Kidney (tissue), 22 donors: ENCODE measurements at places on chromosomes 5 and 9. TPM values are rescaled to one million over a fixed set of nuclear protein-coding genes. Genes with fewer than 3 reads are reported as not detected.

The SLC34A3 gene
- total RNA-seq, result 0.13 TPM

The CCL19 gene
- 60.8 TPM for total RNA-seq

DNA sequence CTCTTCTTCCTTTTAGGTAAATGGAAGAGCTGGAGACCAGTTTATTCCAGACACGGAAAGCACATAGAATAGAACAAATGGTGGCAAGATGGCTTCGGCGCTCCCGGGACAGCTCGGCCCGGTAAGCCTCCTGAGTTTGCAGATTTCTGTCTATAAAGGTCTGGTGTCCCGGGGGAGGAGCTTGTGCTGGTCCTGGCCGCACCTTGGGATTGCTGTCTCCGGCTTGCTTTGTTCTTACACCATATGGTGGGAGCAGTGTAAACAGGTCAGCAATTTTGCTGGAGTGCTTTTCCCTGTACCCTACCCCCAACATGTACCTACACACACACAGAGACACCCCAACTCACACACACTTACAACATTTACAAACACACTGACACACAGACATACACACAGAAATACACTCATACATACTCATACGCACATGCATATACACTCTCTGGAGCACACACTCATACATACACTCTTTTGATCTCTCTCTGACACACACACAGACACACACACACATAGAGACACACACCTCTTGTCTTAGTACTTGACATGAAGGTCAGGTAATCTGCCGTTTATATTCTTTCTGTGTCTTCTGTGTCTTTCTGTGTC is 42.0 kb downstream of the FRMPD1 start:
- no peaks in the 10 kb centered on the region for H3K36me3 ChIP-seq
- no peaks in the 10 kb centered on the region for H3K4me1 ChIP-seq
- no peaks in the 10 kb centered on the region for H3K27me3 ChIP-seq
- peak overlapping the region; percentile 39 for H3K4me3 ChIP-seq
- no peak overlapping the region for H3K27ac ChIP-seq

The FOXD1 gene
- 5.9 TPM for total RNA-seq

DNA sequence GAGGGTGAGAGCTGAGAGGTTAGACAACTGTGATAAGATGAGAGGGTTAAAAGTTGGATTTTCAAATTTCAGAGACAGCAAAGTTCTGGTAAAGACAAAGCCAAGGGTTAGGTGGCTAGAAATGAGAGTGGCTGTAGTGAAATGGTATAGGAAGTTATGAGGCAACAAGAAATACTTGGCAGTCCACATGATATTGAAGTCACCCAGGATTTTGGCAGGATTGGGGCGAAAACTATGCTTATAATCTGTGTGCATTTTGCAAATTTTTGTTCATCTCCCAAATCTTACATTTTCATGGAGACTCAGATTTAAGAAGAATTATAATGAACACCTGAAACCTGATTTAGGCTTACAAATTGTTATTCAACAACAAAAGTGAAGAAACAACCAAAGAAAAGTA is 35.6 kb downstream of the C9 start:
- H3K27me3 ChIP-seq, result no peaks in the 10 kb centered on the region
- H3K27ac ChIP-seq, result no peak overlapping the region
- H3K4me1 ChIP-seq, result no peaks in the 10 kb centered on the region
- no peak for DNase-seq

DNA sequence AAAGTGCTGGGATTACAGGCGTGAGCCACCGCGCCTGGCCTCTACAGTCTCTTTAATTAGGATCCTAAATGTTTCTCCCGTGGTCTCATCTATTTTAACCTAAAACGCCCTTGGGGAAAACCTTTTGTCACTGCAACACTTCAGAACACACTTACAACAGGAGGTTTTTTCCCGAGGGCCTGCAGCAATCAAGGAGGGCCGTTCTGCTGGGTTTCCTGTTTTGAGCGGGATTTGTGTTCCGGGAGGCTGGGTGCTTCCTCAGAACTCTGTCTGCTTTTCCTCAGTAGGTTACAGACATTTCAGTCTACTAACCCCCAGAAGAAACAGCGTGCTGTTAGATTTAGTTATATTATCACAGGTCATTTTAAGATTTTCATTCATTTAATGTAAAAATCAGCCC is 65.4 kb upstream of the IRX4 start:
- DNase-seq, result no peak
- no peaks in the 10 kb centered on the region for H3K36me3 ChIP-seq
- peaks cover 5% of the 10 kb centered on the region for H3K27me3 ChIP-seq
- no peak overlapping the region for H3K4me3 ChIP-seq

DNA sequence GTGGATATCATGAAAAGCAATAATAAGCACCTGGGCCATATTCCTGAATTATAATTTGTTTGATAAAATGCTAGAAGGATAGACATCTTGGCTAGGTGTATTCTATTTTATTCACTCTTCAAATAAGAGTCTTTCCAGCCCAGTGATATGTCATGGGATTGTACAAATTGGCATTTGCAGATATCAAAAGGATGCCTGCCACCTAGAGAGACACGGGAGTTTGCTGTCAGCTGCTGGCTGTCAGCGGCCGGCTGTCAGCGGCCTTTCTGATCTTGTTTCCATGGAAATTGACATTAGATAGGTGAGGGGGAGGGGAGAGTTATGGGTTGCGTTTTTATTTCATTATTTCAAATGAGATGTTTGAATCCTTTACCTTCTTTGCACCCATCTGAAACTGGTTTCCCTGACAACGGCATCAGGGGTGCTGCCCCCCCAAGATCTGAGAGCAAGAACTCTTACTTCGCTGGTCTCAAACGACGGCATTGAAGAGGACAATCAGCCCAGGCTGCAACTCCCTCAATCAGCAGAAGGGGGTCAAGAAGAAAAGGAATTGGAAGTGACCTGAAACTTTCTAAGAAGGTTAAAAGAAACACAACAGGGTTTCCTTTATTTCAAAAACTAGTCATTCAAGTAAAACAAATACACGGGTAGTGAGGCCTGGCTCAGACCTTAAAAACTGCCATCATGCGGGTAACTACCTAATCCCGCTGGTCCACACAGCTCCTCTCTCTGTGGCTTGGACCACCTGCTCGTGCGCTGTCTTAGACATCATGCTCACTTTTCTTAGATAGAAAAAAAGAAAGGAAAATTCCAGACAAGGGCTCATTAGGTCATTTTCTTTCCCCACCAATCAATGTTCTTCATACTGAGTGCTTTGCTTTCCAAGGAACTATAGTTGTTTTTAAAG is 115.7 kb downstream of the TLE1 start:
- no peaks in the 10 kb centered on the region for H3K36me3 ChIP-seq
- no peak overlapping the region for H3K4me3 ChIP-seq
- no peaks in the 10 kb centered on the region for H3K4me1 ChIP-seq
- DNase-seq, result no peak

DNA sequence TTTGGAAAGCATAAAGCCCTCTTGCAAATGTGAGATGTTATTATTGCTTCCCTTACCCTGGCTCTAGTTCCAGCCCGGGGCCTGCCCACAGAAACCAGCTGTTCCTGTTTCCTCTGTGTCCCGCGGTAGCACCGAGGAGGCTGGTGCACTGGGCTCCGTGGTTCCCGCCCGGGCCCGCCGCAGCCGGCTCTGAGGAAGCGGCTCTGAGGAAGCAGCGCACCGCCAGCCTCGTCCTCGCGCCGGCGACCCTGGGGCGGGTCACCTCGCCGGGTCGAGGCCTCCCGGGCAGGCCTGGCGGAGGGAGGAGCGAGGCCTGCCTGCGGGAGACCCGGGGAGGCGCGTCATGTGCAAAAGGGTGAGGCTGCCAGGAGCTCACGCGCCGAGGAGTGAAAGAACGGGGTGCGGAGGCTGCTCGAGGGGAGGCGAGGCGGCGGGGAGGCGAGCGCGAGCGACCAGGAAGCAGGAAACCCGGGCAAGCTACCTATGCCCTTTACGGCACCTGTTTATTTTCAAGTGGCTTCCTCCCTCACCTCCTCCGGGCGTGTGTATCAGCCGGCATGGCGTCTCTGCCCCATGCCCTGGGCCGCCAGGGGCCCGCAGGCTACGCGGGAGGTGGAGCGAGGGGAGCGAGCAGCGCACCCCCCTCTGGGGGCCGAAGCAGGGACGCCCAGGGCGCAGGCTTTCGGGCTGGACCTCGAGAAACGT is 61.3 kb upstream of the MEGF10 start:
- H3K4me1 ChIP-seq, result no peaks in the 10 kb centered on the region
- H3K36me3 ChIP-seq, result no peaks in the 10 kb centered on the region
- H3K27me3 ChIP-seq, result no peaks in the 10 kb centered on the region

DNA sequence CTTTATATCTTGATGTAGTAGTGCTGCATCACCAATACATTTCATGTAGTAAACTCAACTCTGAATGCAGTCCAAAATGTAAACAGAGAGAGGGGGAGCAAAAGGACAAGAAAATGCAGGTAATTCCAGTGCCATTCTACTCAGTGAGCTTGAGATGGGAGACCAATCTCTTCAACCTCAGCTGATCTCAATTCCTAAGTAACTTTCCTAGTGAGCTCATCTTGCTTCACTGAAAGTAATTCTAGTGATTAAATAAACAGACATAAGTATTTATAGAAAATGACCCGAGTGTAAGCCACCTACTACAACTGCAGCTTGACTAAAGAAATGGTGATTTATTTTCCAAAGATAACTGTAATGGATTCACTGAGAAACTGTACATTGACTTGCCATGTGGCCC is 424.5 kb downstream of the DMRT2 start:
- H3K4me1 ChIP-seq, result no peaks in the 10 kb centered on the region
- H3K27ac ChIP-seq, result no peak overlapping the region
- no peak for DNase-seq
- no peak overlapping the region for H3K4me3 ChIP-seq

DNA sequence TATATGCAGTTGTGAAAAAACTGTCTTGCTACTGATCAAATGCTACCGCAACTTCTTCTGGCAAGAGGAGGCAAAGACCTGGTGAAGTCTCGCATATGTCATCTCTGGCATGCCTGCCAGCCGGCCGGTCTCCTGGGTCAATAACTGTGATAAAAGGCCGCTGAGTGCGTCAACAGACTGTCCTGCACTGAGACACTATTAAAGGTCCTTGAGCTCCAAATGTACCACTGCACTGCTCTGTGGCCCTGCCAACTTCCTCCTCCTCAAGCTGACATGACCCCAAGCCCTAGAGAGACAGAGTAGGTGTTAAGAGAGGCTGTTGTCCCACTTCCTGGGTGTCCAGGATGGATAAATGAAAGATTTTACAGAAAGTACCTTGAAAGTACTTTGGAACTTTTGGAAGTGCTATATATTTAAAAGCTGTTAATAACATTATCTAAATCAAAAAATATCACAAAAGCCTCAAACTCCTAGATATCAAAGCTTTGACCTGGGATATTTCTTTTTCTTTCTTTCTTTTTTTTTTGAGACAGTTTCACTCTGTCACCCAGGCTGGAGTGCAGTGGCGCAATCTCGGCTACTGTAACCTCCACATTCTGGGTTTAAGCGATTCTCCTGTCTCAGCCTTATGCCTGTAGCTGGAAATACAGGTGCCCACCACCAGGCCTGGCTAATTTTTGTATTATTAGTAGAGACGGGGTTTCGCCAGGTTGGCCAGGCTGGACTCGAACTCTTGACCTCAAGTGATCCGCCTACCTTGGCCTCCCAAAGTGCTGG is 31.5 kb downstream of the RAPGEF1 start:
- peaks cover 34% of the 10 kb centered on the region for H3K4me1 ChIP-seq
- no peaks in the 10 kb centered on the region for H3K27me3 ChIP-seq
- no peak for DNase-seq
- peak overlapping the region; percentile 51 for H3K27ac ChIP-seq
